ENCODE measurements at places on chromosomes 11 and 22.

GRCh38 chr11:73461964-73462363 lies 85.8 kb downstream of the RELT start:
- no peak for DNase-seq

DNA sequence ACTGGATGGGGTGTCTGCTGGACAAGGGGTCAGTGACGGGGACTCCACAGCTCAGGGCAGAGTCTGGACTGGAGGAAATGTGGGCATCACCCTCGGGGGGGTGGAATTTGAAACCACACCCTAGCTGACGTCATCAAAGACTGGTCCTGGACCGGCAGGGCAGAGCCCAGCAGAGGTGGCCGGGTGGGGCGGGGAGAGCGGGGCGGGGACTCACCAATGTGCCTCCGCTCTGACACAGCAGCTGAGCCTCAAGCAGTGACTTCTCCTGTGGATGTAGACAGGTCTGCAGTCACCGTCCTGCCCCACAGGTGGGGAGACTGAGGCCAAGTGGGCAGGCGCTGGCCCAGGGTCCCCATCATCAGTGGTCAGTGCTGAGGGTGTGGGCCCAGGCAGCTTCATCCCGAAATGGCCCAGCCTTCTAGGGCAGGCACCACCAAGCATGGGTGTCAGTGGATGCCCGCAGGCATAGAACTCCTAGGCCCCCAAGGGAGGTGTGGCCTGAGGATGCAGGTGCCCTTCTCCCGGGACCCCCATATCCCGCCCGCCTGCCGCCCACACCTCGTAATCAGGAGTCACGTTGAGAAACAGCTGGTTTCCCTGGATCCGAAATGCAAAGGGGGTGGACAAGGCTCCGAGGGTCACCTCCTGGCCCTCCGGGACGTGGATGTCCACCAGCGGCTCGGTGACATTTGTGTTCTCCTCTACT lies 603 bp downstream of the CDHR5 start:
- peak; percentile 14 for DNase-seq

DNA sequence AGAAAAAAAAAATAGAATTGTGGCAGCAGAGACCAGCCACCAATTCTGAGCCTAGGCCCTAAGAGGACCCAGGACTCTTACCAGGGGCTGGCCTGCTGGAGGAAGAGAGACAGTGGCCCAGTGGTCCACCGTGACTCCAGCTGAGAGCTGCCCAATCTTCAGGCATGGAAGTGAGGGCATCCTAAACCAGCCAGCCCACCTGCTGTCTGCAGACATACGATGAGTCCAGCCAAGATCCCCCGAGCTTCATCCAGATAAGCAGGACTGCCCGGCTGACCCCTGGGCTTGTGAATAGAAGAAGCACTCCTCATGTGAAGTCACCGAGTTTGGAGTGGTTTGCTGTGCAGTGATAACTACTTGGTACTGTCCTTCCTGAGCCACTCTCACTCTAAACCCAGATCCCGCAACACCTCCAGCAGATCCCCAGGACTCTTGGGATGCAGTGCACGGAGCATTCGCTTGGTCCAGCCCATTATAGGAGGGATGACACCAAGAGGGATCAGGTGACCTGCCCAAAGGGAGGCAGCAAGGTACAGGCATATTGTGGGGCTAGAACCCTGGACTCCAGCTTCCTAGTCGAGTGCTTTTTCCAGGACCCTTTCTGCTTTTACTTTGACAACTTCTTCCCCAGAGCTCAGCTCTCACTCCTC lies 41.7 kb upstream of the FGF3 start:
- DNase-seq: no peak

- DNase-seq: no peak
Observed at GRCh38 chr11:61106296-61106695, 4.0 kb downstream of the CD5 start.

DNA sequence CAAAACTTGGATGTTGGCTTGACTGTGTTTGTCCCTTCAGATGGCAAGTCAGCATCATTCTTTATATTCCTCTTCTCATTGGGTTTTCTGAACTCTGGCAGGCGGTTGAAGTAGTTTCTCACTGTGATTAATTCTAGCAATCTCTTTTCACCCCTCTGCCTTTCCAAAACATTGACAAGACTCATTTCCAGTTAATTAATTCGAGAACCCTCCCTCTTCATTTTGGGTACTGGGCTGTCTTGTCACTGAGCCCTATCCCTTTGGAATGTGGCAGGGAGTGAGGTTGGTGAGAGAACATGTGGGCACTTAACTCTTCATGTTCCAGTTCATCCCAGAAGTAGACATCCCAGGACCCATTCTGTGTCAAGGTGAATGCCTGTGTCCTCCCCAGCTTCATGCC lies 133.0 kb downstream of the WNT7B start:
- no peak for DNase-seq

DNA sequence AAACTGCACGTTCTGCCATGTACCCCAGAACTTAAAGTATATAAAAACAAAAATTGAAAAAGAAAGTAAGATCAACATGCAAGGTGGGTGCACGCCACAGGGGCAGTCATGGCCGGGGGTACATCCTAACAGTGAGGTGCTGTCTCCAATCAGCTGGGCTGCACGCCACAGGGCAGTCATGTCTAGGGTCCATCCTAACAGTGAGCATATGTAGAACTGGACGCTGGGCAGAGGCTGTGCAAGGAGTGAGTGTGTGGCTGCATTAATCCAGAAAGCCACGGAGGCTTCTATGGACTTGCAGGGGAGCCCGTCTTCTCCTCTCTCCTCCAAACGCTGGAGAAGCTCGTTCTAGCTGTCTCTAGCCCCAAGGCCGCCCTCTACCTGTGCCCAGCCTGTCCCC lies 1105.0 kb downstream of the BRD1 start:
- DNase-seq: no peak

DNA sequence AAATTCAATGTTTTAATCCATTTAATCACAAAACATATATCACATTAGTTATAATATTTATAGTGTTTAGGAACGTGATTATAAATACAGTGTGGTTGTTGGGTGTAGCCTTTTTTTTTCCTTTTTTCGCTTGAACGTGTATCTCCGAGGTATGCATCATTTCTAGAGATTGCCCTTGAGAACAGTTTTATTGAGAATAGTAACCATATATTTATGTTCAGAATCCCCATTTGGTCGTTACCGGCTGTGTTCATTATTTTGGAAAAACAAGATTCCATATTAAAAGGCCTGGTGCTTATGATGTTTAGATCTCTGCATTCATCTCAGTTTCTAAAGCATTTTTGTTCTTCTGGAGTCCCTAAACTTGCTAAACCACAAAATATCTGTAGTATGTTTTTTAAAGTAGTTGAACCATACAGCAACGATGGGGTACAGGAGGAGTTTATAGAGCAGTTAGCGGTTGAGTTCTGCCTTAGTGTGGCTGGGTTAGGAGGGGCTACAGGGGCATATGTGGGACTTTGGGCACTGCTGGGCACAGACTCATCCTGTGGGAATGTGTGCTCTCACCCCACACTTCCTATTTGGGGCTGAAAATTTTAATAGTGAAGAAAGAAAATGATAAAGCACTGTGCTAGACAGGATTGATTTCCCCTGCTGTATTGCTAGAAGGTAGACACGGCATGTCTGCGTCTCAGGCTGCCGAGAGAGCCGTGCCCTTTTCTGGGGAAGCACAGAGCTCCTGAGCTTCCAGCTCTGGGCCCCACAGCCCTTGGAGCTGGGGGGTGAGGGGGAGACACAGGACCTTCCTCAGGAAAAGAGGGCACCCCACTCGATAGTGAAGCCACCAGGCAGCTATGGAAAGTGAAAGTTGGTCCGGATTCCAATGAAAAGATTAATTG lies 81.5 kb upstream of the PPARA start:
- no peak for DNase-seq

DNA sequence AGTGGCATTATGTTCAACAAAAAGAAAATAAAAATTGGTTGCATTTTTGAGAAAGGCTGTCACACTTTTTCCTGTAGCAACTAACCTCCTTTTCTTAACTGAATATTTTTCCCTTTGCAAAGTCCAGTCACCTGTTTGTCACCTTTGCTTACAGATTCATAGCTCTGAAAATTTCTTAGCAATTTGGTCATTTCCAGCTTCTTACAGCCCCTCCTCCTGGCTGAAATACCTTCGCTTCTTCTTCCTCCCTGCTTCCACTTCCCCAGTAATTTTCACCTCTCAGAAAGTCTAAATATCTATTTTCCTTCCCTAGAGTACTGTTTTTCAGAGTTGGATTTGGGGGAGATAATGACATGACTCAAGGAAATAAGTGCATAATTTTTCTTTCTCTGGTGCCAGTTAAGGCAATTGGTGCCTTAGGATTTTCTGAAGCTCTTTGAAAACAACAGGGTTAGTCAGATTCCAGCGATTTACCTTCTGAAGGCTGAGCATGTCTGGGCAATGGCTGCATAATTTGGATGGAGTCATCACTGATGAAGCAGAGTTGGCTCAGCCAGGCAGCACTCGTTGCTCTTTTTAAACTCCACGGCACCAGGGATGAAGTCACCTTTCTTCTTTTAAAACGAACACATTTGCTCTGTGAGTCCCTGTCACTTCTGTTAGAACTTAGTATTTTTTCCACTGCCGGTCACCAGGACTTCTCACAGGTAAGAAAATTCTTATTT lies 62.1 kb upstream of the AMOTL1 start:
- DNase-seq: no peak

- no peak for DNase-seq
Observed at GRCh38 chr11:86388198-86388597, 13.5 kb downstream of the CCDC81 start.

DNA sequence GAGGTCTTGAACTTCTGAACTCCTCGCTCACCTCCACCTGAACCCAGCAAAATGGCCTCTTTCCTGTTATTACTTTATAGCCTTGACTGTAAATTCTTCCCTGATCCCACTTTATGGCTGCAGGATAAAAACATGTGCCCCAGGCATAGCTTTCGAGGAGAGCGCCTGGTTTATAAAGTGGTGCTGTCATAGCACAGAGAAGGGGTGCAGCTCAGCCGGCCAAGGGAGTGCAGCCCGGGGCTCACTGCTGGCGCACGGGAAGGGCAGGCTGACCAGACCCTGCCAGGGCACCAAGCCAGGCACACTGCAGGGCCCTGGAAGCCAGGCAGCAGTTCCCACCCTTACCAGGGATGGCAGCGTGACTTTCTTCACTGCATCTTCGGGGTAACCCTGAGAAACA lies 50.9 kb downstream of the ISX start:
- no peak for DNase-seq

DNA sequence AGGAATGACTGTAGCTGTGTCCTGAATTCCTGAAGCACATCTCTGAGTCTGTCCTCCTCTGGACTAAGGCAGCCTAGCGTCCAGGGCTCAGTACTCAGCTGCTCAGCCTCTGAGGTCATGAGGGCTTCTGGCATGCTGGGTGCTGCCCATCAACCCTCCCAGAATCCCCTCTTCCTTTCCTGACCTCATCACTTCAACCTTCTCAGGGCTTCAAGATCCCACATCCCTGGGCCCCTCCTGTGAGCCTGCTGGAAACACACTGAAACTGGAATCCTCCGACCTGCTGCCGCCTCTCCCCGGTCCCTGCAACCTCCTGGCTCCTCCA lies 803 bp downstream of the KRTAP5-8 start:
- no peak for DNase-seq

- no peak for DNase-seq
Observed at GRCh38 chr11:101096036-101096704, 33.4 kb downstream of the PGR start.

DNA sequence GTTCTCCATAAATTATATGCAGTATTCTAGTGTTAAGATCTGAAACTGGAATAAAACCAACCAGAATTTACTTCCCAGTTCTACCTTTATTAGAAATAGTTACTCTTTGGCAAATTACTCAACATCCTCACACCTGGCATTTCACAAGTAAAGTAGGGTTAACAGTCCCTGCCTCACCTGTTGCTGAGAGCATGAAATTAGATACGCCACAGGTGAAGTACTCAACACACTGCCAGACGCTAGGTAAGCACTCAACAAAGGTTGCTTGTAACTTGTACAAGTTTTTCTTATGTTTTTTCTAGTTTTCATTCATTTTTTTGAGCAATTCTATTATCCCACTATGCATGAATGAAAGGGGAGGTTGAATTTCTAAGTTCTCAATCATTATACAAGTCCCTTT lies 267.6 kb upstream of the ARHGAP42 start:
- DNase-seq: no peak

DNA sequence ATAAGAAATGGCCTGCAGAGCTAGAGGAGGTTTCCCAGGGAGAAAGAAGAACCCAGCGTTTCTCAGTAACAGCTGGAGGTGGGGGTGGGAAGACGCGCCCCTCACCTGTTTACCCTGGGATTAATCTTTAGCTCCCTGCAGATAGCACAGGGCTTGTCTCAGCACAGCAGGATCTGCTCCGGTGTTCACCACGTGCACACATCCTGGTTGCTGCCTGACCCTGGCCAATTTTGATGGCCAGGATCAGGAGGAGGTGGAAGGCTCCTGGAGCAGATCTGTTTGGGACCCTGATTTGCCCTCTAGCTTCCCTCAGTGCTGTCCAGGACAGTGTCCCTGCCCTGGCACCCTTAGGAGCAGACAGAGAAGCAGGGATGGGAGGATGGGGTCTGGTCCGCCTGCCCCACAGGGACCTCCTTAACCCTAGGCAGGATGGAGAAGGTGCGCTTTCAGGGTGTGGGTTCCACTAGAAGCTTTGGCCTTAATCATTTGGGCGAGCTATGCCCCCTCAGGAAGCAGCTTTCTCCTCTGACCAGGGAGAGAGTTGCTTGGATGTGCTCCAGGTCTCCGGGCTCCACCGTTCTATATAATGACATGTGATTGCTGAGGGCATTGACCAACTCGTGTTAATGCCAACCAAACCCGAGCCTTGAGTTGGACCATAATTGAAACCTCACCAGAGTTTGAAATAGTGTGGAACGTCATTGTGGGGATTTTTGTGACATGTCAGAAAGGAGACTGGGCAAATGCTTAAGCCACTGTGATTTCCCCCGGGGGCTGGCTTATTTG lies 19.3 kb downstream of the UPB1 start:
- no peak for DNase-seq

DNA sequence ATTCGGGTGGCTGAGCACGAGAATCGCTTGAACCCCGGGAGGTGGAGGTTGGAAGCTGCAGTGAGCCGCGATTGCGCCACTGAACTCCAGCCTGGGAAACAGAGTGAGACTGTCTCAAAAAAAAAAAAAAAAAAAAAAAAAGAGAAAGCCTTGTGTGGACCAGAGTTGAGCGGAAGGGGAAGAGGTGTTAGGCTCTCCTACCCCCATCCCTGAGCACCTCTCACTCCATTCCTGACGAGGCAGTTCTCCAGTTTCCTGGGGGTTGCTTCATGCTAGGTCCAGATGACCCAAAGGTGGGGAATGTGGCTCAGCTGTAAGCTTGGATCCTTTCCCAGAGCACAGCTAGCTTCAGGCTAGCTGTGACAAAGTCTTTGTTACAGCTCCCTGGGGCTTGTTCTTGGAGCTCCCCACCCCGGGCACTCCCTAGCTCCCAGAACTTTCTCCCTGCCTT lies 8.8 kb upstream of the DNAL4 start:
- no peak for DNase-seq
